ENCODE measurements at places on chromosomes 13 and 19.

GRCh38 chr13:44498502-44498901 lies 77.6 kb downstream of the TSC22D1 start:
- no peak for DNase-seq

GRCh38 chr19:38378866-38379265 lies 4.5 kb downstream of the PSMD8 start:
- DNase-seq, result no peak

DNA sequence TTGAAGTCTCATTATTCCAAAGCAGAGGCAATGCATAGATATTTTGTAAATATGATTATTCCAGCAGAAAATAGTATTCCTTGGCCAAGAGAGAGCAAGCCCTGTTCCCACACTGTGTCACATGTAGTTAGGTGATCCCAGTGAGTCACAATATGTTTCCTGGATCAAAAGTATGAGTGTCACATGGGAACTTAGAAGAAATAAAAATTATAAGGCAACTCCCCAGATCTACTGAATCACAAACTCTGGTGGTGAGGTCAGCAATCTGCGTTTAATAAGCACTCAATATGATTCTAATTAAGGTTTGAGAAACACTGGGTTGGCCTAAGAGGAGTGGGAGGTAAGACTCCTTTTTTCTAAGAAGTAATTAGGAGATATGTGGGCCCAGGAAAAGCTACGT lies 1504.5 kb upstream of the PCDH20 start:
- DNase-seq, result no peak

- peak; percentile 94 for DNase-seq
These were observed 81.2 kb downstream of the COL4A2 start for GRCh38 chr13:110388108-110388943.

DNA sequence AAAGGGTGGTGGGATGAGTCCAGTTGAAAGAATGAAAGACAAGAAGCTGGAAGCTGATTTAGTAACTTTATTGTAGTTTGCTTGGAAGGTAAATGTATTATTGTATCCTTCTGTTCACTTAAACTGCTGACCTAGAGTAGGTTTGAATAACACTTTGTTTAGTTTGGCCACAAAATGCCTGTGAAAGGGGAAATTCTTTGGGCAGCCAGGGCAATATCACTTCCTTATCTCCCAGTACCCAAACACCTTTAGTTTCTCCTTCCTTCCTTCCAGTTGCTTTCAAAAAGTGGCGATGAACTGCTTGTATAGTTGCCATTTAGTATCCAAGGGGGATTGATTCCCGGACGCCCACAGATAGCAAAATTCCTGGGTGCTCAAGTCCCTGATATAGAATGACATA lies 120.1 kb downstream of the PAN3 start:
- DNase-seq, result no peak

- no peak for DNase-seq
These were observed 441.1 kb upstream of the HTR2A start for GRCh38 chr13:47337781-47338507.

- no peak for DNase-seq
These were observed 463.7 kb upstream of the SGCG start for GRCh38 chr13:22717036-22717435.

DNA sequence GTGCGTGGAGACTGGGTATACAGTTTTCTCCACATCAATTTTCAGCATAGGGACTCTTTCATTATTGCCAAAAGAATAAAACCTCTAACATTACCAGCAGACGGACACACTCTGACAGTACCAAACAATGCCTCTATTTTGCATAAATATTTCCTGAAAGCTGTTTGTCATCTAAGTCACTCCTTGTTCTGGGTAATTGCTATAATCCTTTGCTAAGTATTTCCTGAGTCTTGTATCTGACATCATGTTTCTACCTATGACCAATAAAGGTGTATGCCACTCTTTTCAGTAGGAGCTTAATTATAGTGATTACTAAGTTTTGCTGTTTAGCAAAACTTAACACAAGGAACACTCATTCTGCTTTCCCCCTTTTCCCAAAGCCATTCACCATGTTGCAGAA lies 886.5 kb downstream of the SLITRK6 start:
- DNase-seq, result no peak

- DNase-seq, result no peak
These were observed 70.6 kb upstream of the POMP start for GRCh38 chr13:28588296-28588695.

DNA sequence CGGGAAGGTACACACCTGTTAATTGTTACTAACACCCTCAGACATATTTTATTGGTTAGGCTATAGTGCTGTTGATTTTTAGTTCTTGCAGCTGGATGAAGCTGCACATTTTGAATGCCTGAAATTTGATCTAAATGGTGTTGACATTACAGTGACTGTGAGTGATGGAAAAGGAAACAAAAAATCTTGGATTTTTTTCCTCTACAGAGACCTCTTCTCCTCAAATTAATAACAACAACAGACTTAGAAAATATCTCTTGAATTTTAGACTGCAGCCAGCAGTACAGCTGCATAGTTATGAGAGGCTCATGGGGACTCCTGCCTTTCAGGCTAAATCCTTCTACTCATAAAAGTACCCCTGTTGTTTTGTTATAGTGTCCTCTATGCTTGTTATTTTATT lies 500.5 kb upstream of the SPRY2 start:
- no peak for DNase-seq

DNA sequence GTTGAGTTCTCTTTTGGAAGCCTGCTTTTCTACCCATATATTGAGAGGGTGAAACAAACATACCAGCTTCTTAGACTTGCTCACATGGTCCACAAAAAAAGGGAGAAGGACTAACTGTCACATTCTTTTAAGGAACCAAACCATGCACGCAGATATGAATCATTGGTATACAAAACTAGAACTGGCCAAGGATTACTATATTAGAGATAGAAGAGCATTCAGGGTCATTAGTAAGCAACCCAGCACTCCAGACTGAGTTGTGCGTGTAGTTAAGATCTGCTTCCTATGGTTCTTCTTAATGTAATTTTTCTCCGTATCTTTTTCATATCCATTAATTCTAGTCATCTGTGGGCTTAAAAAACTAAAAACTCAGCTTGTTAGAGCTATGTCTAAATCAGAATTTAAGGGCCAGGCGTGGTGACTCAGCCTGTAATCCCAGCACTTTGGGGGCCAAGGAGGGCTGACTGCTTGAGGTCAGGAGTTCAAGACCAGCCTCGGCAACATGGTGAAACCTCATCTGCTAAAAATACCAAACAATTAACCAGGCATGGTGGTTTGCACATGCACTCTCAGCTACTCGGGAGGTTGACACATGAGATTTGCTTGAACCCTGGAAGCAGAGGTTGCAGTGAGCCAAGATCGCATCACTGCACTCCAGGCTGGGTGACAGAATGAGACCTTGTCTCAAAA lies 19.6 kb downstream of the ALG5 start:
- DNase-seq, result no peak

- DNase-seq, result peak; percentile 45
These were observed 175.3 kb downstream of the ZIC5 start for GRCh38 chr13:99796175-99796819.

- DNase-seq, result no peak
These were observed 48.3 kb upstream of the INTS6 start for GRCh38 chr13:51501096-51501495.

- no peak for DNase-seq
These were observed 29.6 kb downstream of the EXOC3L2 start for GRCh38 chr19:45215391-45216191.

GRCh38 chr13:49305792-49306425 lies 58.2 kb downstream of the CDADC1 start:
- DNase-seq, result no peak

DNA sequence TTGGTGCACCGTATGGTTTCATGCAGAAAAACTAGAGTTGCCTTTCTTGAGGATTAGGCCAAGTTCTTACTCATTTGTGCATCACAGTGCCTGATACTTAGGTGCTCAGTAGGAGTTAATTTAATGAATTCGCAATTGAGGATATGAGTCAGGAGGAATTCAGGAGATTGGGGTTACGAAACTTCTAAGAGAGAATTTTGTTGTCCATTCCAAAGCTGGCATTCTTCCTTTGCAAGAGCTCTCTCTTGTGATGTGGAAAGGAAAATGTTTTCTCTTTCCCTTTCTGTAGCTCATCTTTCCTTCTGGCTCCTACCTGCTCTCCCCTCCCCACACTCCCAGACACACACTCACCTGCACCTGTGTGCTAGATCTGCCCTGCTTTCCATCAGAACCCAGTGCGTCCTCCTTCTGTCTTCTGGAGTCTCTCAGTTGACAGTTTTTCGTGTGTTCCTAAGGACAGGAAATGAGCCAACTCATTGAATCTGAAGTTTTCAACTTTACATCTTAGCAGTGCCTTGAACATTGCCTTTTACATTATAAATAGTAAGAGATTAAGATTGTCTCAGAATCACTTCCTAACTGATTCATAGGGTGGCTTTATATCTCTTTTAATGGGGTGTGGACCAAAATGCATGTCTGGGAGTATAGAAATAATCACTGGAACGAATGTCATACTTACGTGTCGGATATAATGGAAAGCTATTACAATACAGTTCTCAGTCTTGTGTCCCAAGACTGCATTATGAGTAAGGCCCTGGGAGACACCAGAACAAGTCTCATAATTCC lies 19.7 kb upstream of the ERCC5 start:
- DNase-seq, result peak; percentile 40

DNA sequence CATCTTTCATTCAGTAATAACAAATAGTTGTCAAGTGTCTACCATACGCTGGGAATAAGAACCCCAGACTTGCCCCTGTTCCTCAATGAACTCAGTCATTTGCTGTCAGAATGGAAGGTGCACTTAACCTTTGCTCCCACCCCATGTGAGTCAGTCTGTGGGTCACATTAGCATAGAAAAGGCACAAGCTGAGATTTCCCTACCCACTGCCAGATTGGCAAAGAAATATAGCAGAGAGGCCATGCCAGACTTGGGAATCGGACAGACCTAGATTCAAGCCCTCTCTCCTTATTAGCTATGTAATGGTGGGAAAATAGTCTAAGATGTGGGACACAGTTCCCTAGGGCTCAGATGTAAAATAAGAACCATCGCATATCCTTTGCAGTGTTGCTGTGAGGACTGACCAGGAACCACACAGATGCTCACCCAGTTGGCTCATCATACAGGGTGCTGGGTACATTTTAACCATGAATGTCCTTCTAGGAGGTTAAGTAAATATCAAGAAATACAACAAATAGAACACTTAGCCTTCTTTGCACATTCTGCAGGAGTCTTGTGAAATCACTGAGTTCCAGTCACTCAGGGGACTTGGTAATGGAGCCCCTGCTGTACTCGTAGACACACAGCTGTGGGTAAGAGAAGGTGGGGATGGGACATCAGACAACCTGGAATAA lies 218.2 kb downstream of the FGF14 start:
- no peak for DNase-seq

DNA sequence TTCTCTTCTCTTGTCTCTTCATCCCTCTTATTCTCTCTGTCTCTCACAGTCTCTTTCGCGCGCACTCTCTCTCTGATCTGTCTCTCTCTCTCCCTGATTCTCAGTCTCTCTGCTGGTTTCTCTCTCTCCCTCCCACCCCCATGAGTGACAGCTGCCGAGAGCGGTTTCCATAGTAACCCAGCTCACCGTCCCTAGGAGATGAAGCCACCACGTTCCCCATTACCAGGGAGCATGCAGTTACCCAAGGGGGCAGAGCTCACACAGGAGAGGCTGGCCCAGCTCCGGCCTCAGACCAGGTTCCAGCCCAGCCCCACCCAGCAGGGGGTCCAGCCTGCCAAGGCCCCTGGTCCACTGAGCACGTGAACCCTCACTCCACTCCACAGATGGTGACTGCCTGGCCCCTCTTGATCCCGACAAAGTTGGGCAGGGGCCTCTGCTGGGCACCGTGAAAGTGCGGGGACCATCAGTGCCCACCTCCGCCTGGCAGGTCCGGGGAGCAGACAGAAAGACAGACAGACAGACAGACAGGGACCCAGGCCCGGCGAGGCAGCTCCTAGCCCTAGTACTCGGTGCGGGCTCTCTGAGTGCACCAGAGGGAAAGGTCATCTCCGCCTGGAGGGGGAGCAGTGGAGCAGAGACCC lies 50.6 kb downstream of the CELF5 start:
- DNase-seq, result no peak

- no peak for DNase-seq
These were observed 406.4 kb downstream of the ITGBL1 start for GRCh38 chr13:101858860-101859259.

DNA sequence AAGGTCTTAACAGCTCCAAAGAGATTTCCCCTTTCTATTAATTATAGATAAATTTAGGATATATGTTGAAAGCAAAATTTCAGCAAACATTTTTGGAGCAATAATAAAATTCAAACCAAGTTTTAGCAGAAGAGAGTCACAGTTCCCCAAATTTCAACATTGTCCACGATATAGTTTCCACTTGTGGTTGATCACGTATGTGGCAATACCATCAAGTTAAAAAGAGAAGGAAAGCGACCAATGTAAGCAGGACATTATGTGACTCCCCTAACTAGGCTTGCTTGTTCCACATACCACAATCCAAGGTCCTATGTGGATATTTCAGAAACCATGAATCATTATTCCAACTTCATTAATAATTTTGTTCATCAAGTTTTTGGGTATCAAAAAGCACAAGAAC lies 52.8 kb downstream of the ELF1 start:
- no peak for DNase-seq

DNA sequence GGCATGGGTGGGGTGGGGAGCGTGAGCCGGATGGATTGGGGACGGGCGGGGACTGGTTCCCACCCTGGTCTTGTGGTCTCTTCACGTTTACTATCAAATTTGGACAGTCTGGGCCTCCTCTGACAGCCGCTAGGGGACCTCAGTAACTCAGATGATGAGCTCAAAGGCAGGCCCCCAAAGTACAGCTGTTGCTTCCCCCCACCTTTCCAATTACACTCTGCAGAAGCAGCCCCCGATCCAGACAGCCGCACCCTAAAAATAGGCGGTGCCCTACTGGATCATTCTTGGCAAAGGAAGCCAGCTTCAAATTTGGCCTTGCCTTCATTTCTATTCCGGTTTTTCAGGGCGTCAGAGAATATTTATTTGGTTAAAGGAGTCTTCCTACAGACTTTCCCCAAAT lies 1.9 kb upstream of the FOXO1 start:
- no peak for DNase-seq

- no peak for DNase-seq
These were observed 7.5 kb upstream of the ATP8B3 start for GRCh38 chr19:1819341-1820255.

DNA sequence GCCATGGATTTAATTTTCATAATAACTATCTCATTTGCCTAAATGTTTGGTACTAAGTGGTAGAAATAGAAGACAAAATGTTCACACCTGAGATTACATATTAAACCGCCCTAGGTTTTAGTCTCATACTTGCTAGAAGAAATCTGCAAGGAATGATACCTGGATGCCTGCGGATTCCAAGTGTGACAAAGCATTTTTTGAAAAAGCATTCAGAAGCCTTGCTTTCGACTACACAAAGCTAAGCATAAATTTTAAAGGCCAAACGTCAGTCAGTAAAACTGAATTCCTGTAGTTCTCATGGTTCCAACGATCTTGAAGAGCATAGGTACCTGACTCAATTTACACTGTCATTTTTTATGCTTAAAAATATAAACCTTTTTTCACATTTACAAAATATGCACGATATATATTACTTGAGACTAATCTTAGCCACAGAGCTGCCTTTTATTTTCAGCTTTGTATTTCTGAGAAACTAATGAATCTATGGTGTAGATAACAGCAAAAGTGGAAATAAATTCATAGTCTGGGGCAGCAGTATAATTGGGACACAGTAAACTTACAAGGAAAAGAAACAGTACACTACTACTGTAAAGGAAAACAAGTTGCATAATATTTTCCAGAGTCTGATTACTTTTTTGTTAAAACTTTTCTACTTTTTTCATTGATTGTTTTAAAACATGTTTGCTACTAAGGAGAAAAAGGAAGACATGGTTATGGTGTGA lies 1.2 kb upstream of the LRRC63 start:
- DNase-seq, result no peak
